Endothelial cell (in vitro differentiated cells): ENCODE measurements at places on chromosomes 4 and X.
A peak's percentile ranks its signal among the peaks of the same experiment; 100 is the strongest.

DNA sequence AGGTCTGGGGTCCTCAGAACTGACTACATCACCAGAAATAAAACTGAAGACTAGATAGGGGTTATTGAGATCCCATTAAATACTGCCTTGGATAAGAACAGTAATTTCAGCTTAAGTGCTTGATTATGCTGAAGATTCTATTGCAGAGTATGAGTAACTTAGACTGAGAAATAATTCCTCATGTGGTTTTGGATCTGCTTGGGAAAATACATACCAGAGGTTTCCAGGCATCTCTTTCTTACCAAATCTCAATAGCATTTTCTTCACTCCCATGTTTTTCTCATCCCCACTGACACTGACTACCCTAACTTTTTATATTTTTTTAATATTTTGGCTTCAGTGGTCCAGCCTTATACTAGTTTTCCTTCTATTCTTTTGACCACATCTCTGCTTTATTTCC lies 92.0 kb upstream of the TEX13D start:
- peaks cover 2% of the 10 kb centered on the region for H3K27me3 ChIP-seq
- no peak for DNase-seq
- no peak overlapping the region for H3K4me3 ChIP-seq
- no peak overlapping the region for H3K27ac ChIP-seq
- H3K4me1 ChIP-seq, result no peaks in the 10 kb centered on the region
- H3K36me3 ChIP-seq, result no peaks in the 10 kb centered on the region

DNA sequence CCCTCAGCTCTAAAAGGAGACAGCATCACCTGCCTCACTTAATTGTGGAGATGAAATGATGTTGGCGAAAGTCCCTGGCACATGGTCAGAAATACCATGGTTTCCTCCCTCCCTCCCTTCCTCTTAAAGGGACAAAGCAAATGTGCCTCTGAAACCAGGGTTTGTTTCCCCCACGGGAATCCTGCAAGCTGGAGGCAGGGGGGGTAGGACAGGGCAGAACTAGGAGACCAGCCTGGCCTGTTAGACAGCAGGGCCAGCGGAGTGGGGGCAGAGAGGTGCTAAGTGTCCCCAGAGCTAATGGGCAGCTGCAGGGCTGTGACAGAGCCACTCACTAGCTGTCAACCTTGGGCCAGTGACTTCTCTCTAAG lies 5.7 kb downstream of the RTL5 start:
- H3K27me3 ChIP-seq, result peaks cover 6% of the 10 kb centered on the region
- H3K36me3 ChIP-seq, result peaks cover 18% of the 10 kb centered on the region

DNA sequence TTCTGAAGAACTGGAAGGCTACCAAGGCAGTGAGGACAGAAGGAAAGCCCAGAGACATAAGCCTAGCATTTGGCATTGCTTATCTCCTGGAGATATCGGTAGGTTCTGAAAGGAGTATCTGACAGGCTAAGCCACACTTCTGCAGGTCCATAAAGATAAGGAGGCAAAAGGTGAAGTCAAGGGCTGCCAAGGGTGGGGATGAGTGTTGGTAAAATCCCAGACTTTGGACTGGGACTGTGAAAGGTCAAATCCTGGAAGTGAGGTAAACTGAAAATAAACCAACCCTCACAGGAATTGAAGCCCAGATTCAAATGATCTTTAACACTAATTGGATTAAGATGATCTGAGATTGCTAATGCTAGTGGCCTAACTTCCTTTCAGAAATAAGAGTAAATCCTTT lies 27.4 kb downstream of the GK start:
- H3K27me3 ChIP-seq, result no peaks in the 10 kb centered on the region
- no peak overlapping the region for H3K27ac ChIP-seq
- H3K4me3 ChIP-seq, result no peak overlapping the region
- DNase-seq, result no peak

DNA sequence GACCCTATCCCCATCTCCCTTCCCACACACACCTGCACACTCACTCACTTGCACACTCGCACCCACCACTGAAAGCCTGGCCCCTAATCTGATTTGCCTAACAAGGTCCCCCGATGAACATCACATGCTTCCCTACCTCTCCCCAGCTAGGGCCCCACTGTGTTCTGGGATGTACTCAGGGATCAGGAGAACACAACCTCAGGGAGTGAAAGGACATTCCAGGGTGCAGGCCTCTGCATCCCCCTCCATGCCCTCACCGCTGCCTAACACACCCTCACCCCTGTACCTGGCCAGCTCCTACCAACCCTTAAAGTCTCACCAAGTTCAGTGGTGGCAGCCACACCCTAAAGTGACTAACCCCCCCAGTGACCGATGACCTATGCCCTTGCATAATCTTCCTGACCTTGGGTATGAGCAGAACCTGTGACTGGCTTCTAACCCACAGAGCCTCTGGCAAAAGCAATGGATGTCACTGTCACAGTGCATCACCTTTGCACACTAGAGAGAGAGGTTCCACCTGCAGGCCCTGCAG lies 2.4 kb upstream of the AFAP1 start:
- no peak overlapping the region for H3K27ac ChIP-seq
- DNase-seq, result no peak
- peaks cover 12% of the 10 kb centered on the region for H3K27me3 ChIP-seq
- no peak overlapping the region for H3K4me3 ChIP-seq

DNA sequence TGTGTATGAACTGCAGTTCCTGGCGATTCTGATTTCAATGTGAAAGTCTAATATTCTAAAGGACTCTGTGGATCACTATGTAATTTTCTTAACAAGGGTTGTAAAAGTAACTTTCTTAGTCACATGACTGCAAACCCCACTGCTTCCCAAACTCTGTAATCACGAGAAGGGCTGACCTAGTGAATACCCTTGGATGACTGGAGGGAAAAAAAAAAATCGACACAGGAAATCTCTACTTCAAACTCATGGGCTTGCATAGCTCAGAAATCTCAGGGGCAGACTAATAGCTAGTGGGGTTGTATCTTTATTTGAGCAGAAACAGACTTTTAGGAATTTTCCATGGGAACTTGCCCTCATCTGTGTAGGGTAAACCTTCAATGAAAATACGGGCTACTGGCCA lies 4.8 kb upstream of the MXRA5 start:
- no peak overlapping the region for H3K27ac ChIP-seq
- no peak for DNase-seq
- H3K36me3 ChIP-seq, result no peaks in the 10 kb centered on the region

DNA sequence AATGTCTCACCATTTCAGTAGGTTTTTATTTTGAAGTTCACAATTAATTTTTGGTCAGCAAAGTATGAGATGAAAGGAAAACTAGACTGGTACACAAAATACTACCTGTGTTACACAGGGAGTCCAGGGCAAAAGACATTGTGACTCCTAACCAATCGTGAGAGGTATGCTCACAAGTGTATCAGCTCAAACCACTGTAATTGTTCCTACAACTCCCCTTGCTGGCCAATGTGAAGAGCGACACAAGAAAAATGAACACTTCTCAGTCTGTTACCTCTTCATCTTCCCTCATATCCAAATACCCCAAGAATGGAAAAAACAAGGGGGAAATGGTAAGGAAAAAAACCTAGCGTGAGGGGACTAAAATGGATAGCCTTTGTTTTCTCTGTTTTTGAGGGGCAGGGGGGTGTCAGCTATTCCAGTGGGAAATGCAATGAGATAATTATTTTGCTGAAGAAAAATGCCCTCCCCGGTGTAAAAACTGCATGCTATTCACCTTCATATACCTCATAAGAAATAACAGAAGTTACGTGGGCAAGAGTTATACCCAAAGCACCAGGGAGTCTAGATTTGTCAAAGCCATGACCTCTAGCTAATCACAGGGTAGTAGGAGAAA lies 30.6 kb upstream of the NSUN7 start:
- no peak for DNase-seq
- peaks cover 3% of the 10 kb centered on the region for H3K4me1 ChIP-seq
- H3K27me3 ChIP-seq, result no peaks in the 10 kb centered on the region

- H3K27ac ChIP-seq, result no peak overlapping the region
- H3K36me3 ChIP-seq, result no peaks in the 10 kb centered on the region
Measured at GRCh38 chr4:6250235-6250983, 19.2 kb upstream of the WFS1 start.

GRCh38 chr4:121143131-121143530 lies 21.0 kb downstream of the TNIP3 start:
- H3K36me3 ChIP-seq, result no peaks in the 10 kb centered on the region
- H3K27me3 ChIP-seq, result no peaks in the 10 kb centered on the region
- no peak overlapping the region for H3K4me3 ChIP-seq
- DNase-seq, result no peak

DNA sequence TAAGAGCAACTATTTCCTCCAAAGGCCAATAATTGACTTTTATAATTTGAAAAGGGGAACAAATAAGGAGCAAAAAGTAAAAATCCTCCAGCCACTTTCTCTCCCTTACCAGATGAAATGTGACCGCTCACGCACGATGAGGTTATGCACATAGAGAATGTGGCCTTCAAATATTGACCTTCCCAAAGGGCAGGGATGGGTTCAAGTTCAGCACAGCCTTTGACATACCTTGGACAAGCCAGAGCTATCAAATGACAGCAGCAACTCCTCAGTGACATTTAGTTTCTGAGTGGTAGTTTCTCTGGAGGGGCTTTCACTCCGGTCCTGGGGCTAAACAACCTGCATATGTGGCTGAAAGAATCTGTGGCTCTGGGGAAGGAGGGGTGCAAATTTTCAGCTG lies 50.7 kb downstream of the AMOT start:
- no peak for DNase-seq
- H3K27ac ChIP-seq, result no peak overlapping the region
- no peak overlapping the region for H3K4me3 ChIP-seq
- no peaks in the 10 kb centered on the region for H3K27me3 ChIP-seq
- H3K36me3 ChIP-seq, result peaks cover 4% of the 10 kb centered on the region

GRCh38 chr4:184477201-184477999 lies 3.0 kb upstream of the IRF2 start:
- peaks cover 9% of the 10 kb centered on the region for H3K36me3 ChIP-seq
- DNase-seq, result no peak
- peaks cover 31% of the 10 kb centered on the region for H3K4me1 ChIP-seq
- H3K27me3 ChIP-seq, result peaks cover 22% of the 10 kb centered on the region

- H3K36me3 ChIP-seq, result no peaks in the 10 kb centered on the region
- H3K4me1 ChIP-seq, result no peaks in the 10 kb centered on the region
- no peak overlapping the region for H3K4me3 ChIP-seq
- no peak for DNase-seq
- no peak overlapping the region for H3K27ac ChIP-seq
- no peaks in the 10 kb centered on the region for H3K27me3 ChIP-seq
Measured at GRCh38 chr4:60020389-60020788, 1179.7 kb upstream of the ADGRL3 start.

GRCh38 chrX:103831342-103831802 lies 685 bp downstream of the RAB9B start:
- peak overlapping the region; percentile 81 for H3K4me3 ChIP-seq
- H3K36me3 ChIP-seq, result peaks cover 4% of the 10 kb centered on the region
- no peak overlapping the region for H3K27ac ChIP-seq

- no peaks in the 10 kb centered on the region for H3K36me3 ChIP-seq
- DNase-seq, result no peak
- peaks cover 12% of the 10 kb centered on the region for H3K4me1 ChIP-seq
- no peaks in the 10 kb centered on the region for H3K27me3 ChIP-seq
- H3K27ac ChIP-seq, result no peak overlapping the region
Measured at GRCh38 chrX:46916273-46916672, 4.1 kb downstream of the JADE3 start.

- no peak for DNase-seq
- no peaks in the 10 kb centered on the region for H3K36me3 ChIP-seq
- no peak overlapping the region for H3K27ac ChIP-seq
- H3K4me1 ChIP-seq, result no peaks in the 10 kb centered on the region
- no peaks in the 10 kb centered on the region for H3K27me3 ChIP-seq
- no peak overlapping the region for H3K4me3 ChIP-seq
Measured at GRCh38 chr4:147709999-147710398, 21.9 kb upstream of the ARHGAP10 start.

DNA sequence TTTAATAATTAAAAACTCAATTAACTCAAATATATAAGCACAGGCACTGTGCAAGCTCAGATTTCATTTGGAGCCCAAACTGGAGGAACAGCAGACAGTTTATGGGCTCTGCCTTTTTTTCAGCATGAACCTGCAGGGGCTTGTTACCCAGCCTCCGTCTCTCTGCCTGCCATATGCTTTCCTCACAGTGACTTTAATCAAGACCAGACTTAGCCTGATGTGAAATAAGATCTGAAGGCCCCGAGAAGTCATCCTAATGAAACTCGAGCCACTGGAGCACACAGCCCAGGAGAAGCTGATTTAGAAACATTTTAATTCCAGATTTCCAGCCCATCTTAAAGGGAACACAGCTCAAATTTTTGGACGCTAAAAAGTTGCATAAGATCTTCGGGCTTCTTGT lies 55.6 kb downstream of the SPATA18 start:
- no peaks in the 10 kb centered on the region for H3K27me3 ChIP-seq
- no peak for DNase-seq
- H3K4me3 ChIP-seq, result no peak overlapping the region
- H3K27ac ChIP-seq, result no peak overlapping the region
- no peaks in the 10 kb centered on the region for H3K36me3 ChIP-seq
- peaks cover 5% of the 10 kb centered on the region for H3K4me1 ChIP-seq

DNA sequence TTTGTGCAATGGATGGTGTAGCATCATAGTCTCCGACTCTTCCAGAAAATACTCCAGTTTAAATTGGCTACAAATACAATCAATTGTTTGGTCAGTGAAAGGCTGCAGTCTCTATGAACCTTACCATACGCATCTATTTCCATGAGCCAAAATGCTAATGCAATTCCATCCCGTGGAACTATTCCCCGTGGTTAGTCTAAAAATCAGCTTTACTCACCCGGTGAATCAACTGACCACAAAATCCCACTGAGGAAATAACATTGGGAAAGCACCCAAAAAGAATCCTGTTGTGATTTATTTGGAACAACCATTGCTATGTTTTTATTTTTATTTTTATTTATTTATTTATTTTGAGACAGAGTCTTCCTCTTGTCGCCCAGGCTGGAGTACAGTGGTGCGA lies 87.1 kb downstream of the DHX15 start:
- H3K4me1 ChIP-seq, result no peaks in the 10 kb centered on the region
- H3K27ac ChIP-seq, result no peak overlapping the region
- peaks cover 8% of the 10 kb centered on the region for H3K27me3 ChIP-seq
- peaks cover 4% of the 10 kb centered on the region for H3K36me3 ChIP-seq
- H3K4me3 ChIP-seq, result no peak overlapping the region

GRCh38 chrX:36898301-36898700 lies 109.9 kb upstream of the FAM47C start:
- H3K4me3 ChIP-seq, result no peak overlapping the region
- no peaks in the 10 kb centered on the region for H3K4me1 ChIP-seq
- H3K36me3 ChIP-seq, result no peaks in the 10 kb centered on the region
- DNase-seq, result no peak
- H3K27me3 ChIP-seq, result no peaks in the 10 kb centered on the region
- no peak overlapping the region for H3K27ac ChIP-seq

DNA sequence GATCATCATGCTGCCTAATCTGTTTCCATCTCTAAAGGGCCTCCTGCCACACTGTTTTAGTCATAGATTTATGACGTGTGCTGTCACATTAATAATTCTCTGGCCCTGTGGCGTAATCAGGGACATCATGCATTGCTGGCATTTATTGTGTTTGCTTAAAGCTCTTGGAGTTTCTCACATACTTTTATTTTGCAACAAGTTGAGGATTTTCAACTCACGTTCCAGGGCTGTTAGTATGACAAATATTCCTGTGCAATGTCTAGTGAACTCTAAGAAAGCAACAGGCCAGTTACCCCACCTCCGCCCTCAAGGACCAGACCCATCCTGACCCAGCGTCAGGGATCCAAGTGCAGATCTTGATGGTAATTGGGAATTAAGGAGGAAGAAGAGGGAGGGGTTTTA lies 7.8 kb upstream of the PIGA start:
- H3K27me3 ChIP-seq, result peaks cover 3% of the 10 kb centered on the region
- no peak for DNase-seq
- peaks cover 6% of the 10 kb centered on the region for H3K4me1 ChIP-seq
- H3K4me3 ChIP-seq, result no peak overlapping the region

- peaks cover 10% of the 10 kb centered on the region for H3K4me1 ChIP-seq
- no peaks in the 10 kb centered on the region for H3K27me3 ChIP-seq
- no peak overlapping the region for H3K27ac ChIP-seq
- H3K4me3 ChIP-seq, result no peak overlapping the region
- H3K36me3 ChIP-seq, result no peaks in the 10 kb centered on the region
Measured at GRCh38 chr4:40190880-40191815, 5.7 kb upstream of the RHOH start.
